Trophoblast cell (in vitro differentiated cells and primary cell): ENCODE measurements at places on chromosomes 3 and 15.

GRCh38 chr3:117084277-117084676, 374.7 kb downstream of the TUSC7 start:
- no peak for DNase-seq

DNA sequence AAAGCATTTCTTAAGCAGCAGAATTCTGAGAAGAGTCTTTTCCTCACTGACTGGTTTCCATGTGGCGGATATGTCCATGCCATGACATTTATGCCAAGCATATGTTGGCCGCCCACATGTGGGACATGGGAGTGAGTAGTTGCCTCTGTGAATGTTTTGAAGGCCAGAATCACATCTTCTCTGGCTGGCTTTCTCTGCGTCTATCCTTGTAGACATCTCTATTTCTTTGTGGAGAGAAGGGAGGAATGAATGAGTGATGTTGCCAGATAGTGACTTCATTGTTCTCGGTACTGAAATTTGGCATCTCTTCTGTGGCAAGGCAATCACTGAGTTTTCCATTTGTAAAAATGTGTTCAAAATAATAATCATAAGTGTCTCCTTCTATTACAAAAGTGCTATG, 316.0 kb downstream of the CLSTN2 start:
- no peak for DNase-seq

DNA sequence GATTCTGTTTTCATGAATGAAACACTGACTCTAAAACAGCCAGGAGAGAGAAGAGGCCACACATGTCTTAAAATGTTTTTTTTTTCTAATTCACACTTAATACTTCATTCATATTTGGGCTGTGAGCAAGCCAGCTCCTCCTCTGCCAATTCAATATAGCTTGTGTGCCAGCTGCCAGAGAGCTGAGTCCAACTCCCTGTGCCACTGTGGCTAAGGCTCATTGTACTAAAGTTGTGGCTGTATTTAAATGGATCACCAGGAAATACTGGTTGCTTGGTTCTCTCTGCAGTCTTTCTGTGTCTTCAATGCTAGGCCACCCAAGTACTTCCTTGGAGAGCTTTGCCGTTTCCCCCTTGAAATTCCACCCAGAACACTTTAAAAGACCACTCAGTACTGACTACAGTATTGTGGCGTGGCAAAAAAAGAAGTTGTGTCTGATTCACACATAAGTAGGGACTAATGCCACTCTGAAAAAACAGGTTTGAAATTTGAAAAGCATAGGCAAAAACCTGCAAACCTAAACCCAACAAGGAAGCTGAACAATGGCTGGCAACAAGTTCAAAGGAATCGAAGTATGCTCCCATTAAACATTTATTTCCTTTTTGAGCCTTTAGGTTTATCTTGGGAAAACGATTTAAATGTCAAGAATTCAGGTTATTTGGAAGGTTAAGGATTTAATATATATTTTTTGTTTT, 524.7 kb downstream of the DIPK2A start:
- no peak for DNase-seq

GRCh38 chr3:139537795-139538621, 1.5 kb downstream of the RBP1 start:
- no peak for DNase-seq

DNA sequence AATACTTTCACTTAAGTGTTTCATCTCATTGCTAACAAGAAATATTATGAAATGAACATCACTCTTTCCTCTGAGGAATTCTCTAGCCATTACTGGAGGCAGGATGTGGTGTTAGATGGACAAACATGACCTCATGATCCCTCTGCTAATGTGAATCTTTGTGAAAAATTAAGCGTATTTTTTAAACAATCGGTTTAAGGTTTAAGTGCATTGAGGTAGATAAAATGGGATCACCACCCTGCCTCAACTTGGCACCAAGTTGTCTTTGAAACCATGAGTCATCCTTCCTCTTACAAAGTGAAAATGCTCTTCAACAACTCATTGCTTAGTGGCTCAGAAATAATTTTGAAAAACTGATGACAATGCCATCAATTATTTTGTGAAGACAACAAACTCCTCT, 76.0 kb upstream of the DCBLD2 start:
- no peak for DNase-seq
